ENCODE measurements at places on chromosomes 13 and 19.

DNA sequence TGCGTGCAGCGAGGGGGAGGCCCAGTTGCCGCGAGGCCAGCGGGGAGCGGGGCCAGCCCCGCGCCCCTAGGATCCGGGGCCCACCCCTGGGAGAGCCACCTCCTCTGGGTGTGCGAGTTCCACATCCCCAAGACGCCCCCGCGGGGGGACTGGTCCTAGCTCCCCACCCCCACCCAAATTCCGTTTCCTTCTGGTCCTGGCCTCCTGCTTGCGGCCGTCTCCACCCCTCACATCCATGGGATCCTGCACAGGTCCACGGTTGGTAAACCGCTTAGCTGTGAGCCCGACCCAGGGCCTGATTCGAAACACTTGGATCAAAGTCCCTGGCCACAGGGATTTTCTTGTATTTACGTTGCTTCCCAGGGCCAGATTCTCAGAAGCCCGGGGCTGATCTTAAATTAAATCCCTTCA is 324 bp upstream of the FBXO17 start:
- H3K27me3 ChIP-seq = no peaks in the 10 kb centered on the region
- DNase-seq = no peak
- no peaks in the 10 kb centered on the region for H3K4me1 ChIP-seq
- H3K27ac ChIP-seq = no peak overlapping the region
- no peaks in the 10 kb centered on the region for H3K36me3 ChIP-seq

GRCh38 chr19:46928951-46929350 is 68.2 kb downstream of the ARHGAP35 start:
- H3K4me1 ChIP-seq = peaks cover 61% of the 10 kb centered on the region
- no peaks in the 10 kb centered on the region for H3K27me3 ChIP-seq
- H3K4me3 ChIP-seq = no peak overlapping the region
- no peak for DNase-seq
- H3K27ac ChIP-seq = no peak overlapping the region

DNA sequence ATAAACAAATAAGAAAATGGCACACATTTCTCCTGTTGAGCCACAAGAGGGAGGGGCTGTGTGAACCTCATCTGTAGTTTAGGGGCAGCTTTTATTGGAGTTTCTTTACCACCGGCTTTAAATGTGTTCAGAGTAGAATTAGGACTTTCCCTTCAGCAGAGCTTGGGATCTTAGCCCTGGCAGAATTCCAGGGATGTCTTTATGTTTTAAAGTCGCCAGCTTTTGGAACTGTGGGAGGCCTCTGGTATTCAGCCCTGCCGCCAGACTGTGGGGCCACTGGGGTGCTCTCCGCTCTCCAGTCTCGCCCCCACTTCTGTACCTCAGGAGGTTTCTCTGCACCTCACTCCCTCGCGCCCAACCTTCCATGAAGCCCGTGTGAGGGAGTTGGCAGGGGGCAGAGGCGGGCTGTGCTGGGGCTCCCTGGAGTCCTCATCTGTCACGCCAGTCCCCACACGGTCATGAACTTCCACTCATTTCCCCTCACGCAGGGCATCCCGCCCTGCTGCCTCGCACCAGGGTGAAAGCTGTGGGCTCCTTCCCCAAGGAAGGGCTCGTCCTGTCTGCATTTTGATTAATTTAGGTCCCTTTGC is 31.5 kb downstream of the CCDC8 start:
- peaks cover 4% of the 10 kb centered on the region for H3K36me3 ChIP-seq
- H3K27ac ChIP-seq = no peak overlapping the region
- H3K4me3 ChIP-seq = no peak overlapping the region

DNA sequence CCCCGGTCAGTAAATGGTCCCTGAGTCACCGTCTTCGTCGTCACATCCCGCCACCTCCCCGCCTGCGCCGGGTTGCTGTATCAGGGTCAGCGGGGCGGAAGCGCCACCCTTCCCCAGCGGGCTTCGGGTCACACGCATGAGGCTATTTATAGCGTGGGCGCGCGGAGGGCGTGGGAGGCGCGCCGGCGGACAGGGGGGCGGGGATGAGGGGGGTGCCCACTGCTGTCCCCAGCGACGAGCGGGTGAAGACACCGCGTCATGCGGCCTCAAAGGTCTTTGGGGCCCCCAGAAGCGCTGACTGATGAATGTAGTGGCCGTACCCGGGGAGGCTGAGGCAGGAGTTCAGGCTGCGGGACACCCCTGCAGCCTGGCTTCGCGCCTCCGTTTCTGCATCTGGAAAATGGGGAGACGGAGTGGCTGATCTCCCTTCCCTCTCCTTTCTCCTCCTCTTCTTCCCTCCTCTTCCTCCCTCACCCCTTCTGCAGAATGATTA is 7.9 kb downstream of the UNC13A start:
- no peak overlapping the region for H3K27ac ChIP-seq
- no peak overlapping the region for H3K4me3 ChIP-seq
- peaks cover 7% of the 10 kb centered on the region for H3K4me1 ChIP-seq
- H3K36me3 ChIP-seq = no peaks in the 10 kb centered on the region

DNA sequence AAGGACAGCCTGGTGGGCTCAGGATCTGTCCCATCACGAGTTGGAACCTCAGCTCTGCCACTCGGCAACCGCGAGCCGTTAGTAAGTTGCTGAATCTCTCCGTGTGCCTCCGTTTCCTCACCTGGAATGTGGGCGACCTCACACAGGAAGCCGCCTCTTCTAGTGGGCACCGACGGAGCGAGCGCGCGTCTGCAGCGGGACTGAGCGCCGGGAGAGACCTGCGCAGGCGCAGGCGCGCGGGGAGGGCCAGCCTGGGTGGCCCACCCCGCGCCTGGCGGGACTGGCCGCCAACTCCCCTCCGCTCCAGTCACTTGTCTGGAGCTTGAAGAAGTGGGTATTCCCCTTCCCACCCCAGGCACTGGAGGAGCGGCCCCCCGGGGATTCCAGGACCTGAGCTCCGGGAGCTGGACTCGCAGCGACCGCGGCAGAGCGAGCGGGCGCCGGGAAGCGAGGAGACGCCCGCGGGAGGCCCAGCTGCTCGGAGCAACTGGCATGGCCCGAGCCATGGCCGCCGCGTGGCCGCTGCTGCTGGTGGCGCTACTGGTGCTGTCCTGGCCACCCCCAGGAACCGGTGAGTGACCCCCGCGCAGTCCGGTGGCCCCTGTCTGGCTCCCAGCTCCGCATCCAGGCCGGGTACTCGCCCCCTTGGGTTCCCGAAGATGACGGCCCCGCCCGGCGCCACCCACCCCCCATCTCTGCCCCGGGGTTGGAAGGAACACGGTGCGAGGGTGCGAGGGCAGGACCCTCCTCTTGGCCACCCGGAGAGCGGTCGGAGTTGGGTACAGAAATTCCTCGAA is at the start of gene PVR:
PVR (plus strand) TSS at position 306 of the 797 bp plus-strand sequence; CDS start at position 493, 187 bp downstream.
- H3K27me3 ChIP-seq = no peaks in the 10 kb centered on the region
- no peak for DNase-seq
- H3K27ac ChIP-seq = no peak within 1 kb of the TSS
- peak within 1 kb of the TSS; percentile 43 for H3K4me3 ChIP-seq
- H3K4me1 ChIP-seq = no peaks in the 10 kb centered on the region

DNA sequence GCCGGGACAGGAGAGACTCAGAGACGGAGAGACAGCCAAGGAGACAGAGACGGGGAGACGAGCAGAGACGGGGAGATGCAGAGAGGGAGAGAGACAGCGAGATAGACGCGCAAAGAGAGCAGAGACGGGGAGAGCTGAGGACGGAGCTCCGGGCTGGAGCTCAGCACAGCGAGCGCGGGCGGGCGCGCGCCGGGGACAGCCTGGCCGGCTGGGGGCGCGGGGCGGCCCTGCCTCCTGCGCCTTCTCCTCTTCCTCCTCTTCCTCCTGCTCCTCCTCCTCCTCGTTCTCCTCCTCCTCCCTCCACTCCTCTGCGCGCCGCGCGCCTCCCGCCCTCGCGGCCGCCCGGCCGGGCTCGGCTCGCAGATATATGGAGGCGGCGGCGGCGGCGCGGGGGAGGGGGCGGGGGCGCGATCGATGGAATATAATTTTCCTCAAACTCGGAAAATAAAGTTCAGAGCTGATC is at the start of gene ERFL:
ERFL (minus strand) TSS at position 229 of the 463 bp plus-strand sequence. CDS start 15,530 bp downstream, outside the sequence.
- peak within 1 kb of the TSS; percentile 70 for H3K27ac ChIP-seq
- H3K4me1 ChIP-seq = peaks cover 18% of the 10 kb centered on the region
- peak within 1 kb of the TSS; percentile 93 for H3K4me3 ChIP-seq
- H3K36me3 ChIP-seq = no peaks in the 10 kb centered on the region
- DNase-seq = peak; percentile 53
- no peaks in the 10 kb centered on the region for H3K27me3 ChIP-seq

- H3K4me1 ChIP-seq = no peaks in the 10 kb centered on the region
- no peak overlapping the region for H3K27ac ChIP-seq
- no peaks in the 10 kb centered on the region for H3K36me3 ChIP-seq
- no peaks in the 10 kb centered on the region for H3K27me3 ChIP-seq
- DNase-seq = no peak
Observed at GRCh38 chr13:111508164-111508870, 187.9 kb downstream of the TEX29 start.

GRCh38 chr13:22735011-22735995 is 445.5 kb upstream of the SGCG start:
- no peak for DNase-seq
- no peaks in the 10 kb centered on the region for H3K36me3 ChIP-seq
- H3K4me1 ChIP-seq = no peaks in the 10 kb centered on the region
- H3K27ac ChIP-seq = no peak overlapping the region

- H3K4me3 ChIP-seq = no peak overlapping the region
- no peaks in the 10 kb centered on the region for H3K27me3 ChIP-seq
- peaks cover 16% of the 10 kb centered on the region for H3K4me1 ChIP-seq
- no peaks in the 10 kb centered on the region for H3K36me3 ChIP-seq
- H3K27ac ChIP-seq = no peak overlapping the region
- no peak for DNase-seq
Observed at GRCh38 chr19:7863971-7864689, 10.1 kb downstream of the PRR36 start.

GRCh38 chr13:47696674-47697073 is 304.4 kb downstream of the SUCLA2 start:
- no peaks in the 10 kb centered on the region for H3K27me3 ChIP-seq
- DNase-seq = no peak
- H3K27ac ChIP-seq = no peak overlapping the region
- no peaks in the 10 kb centered on the region for H3K36me3 ChIP-seq
- H3K4me3 ChIP-seq = no peak overlapping the region
- no peaks in the 10 kb centered on the region for H3K4me1 ChIP-seq

DNA sequence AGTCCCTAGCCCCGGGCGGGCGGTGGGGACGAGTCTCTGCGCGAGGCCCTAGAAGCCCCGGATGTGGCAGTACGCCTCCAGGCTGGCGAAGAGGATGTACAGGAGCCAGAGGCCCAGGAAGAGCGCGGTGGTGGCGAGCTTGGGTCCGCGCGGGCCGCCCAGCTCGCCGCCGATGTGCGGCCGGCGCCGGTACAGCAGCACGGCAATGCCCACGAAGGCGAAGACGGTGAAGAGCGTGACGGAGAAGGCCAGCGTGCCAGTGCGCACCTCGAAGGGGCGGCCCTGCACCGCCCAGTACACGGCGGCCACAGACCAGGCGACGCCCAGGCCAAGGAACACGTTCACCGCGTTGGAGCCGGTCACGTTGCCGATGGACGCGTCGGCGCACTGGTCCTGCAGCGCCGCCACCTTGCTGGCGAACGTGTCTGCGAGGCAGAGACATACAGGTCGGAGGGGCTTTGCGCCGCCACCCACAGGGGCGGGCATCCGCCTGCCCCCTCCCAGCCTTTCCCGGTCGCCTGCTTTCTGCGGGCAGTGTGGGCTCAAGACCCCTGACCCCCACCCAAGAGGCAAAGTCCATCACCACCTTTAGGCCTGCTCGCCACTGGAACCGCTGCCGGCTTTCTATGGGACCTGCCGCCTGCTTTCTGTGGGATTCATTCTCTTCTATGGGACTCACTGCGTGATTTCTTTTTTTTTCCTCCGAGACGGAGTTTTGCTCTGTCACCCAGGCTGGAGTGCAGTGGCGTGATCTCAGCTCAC is 10.9 kb upstream of the MEIS3 start:
- no peak for DNase-seq
- no peaks in the 10 kb centered on the region for H3K36me3 ChIP-seq

GRCh38 chr13:71290963-71291841 is 575.8 kb downstream of the DACH1 start:
- H3K27me3 ChIP-seq = no peaks in the 10 kb centered on the region
- peak overlapping the region; percentile 56 for H3K27ac ChIP-seq
- peak overlapping the region; percentile 56 for H3K4me3 ChIP-seq

- no peak overlapping the region for H3K4me3 ChIP-seq
- no peaks in the 10 kb centered on the region for H3K27me3 ChIP-seq
- no peak for DNase-seq
- H3K27ac ChIP-seq = no peak overlapping the region
- H3K4me1 ChIP-seq = no peaks in the 10 kb centered on the region
Observed at GRCh38 chr13:105343134-105343806, 1192.2 kb downstream of the EFNB2 start.

DNA sequence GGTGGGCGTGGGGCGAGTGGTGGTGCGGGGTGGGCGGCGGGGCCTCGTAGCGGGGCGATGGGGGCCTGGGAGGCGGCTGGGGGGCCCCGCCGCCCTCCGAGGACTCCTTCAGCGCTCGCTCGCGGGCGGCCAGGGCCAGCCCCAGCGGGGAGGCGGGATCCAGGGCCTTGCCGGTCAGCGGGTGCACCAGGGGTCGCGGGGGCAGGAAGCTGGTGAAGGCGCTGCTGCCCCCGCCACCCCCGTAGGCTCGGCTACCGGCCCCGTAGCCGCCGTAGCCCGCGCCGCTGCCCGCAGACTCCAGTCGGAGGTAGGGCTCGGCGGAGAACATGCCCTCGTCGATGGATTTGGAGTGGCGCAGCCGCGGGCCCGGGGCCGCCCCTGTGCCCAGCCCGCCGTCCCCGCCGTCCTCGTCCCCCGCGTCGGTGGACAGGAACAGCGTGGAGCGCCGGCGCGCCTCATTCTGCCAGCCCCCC is 18.6 kb downstream of the C19orf81 start:
- H3K4me3 ChIP-seq = no peak overlapping the region
- H3K4me1 ChIP-seq = no peaks in the 10 kb centered on the region
- no peak for DNase-seq

GRCh38 chr13:39415008-39415802 is 187.8 kb downstream of the LHFPL6 start:
- no peaks in the 10 kb centered on the region for H3K4me1 ChIP-seq
- no peaks in the 10 kb centered on the region for H3K36me3 ChIP-seq
- DNase-seq = no peak

DNA sequence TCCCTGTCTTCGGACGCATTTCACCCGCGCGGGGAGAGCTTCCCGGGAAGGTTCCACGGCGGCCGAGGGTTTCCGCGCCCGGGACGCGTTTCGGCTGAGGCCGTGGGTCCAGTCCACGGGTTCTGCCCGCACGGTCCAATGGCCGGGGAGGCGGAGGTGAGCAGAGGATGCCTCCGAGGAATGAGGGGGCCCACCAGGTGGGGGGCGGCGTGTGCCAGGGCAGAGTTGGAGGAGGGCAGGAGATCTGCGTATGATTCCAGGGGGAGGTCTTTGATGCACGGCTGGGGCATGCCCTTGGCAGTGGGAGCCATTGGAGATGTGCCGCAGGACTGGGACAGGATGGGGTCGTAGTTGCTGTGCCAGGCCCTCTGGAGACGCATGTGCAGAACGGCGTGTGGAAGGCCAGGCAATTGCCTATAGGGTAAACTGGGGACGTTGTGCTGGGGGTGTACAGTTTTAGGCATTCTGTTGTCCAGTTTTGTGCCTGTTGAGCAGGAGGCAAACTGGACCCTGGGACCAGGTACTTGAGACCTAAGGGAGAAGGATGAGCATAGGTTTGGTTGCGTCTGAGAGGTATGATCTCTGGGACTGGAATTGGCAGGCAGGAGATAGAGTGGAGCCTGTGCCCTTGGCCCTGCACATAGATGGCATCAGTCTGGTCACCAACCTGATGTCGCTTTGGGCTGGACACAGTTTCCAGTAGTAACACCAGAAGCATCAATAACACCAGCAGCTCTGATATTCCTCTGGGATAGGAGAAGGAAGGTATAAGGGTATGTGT is 751 bp downstream of the ZNF584 start:
- no peaks in the 10 kb centered on the region for H3K27me3 ChIP-seq
- peaks cover 5% of the 10 kb centered on the region for H3K36me3 ChIP-seq
- H3K4me3 ChIP-seq = peak overlapping the region; percentile 96

GRCh38 chr13:83151308-83151660 is 731.0 kb downstream of the SLITRK1 start:
- no peak for DNase-seq
- no peak overlapping the region for H3K4me3 ChIP-seq
- no peak overlapping the region for H3K27ac ChIP-seq
- no peaks in the 10 kb centered on the region for H3K36me3 ChIP-seq
- H3K4me1 ChIP-seq = no peaks in the 10 kb centered on the region
- H3K27me3 ChIP-seq = no peaks in the 10 kb centered on the region

All from naive thymus-derived CD4-positive, alpha-beta T cell (primary cell).